ENCODE measurements at places on chromosomes 1 and 21.

GRCh38 chr1:206851341-206852010, 13.9 kb upstream of the IL20 start:
- no peak for DNase-seq

GRCh38 chr1:86922445-86922844, 8.0 kb downstream of the HS2ST1 start:
- DNase-seq = no peak

DNA sequence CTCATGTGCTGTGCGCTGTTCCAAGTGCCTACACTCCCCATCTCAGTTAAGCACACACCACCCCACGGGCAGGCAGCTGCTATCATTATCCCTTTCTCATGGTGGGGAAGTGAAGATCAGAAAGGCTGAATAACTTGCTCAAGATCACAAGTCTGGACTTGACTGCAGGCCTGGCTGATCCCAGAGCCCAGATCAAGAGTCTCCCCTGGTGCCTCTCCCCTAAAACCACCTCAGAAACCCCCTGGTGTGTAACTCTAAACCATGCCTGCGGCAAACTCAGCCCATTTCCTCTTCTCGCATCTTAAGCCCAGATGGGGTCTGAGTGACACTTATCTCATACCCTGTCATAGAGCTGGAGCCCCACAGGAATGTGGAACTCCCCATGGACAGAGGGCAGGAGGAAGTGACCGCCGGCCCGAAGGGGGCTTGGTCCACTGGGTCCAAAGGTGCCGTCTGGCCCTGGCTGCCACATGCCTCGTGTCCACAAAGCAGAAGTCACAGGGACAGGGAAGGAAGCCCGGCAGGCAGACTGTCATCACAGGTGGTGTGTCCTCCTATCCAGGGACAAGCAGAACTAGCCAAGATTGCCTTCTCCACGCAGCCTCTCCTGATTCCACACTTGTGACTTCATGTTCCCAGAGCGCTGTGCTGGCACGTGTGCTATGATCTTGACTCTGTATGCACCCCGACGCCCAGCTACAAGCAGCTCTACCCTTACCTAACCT, 92.1 kb downstream of the SYF2 start:
- DNase-seq = no peak

DNA sequence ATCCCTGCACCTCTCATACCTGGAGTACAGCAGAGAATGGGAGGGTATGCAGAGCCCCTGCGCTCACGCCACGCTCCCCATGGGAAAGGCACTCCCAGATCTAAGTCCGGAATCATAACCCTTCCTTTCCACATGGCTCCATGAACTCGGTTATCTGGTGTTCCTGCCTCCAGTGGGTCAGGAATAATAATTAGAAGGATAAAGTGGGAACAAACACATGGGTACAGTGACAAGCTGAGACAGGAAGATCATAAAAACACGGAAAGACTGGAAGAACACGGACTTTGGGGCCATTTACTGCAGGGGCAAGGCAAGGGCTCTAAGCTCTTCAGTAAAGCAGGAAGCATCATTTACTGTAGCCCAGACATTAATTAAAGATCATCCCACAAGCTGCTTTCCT, 48.6 kb downstream of the FOXO6 start:
- DNase-seq = no peak

DNA sequence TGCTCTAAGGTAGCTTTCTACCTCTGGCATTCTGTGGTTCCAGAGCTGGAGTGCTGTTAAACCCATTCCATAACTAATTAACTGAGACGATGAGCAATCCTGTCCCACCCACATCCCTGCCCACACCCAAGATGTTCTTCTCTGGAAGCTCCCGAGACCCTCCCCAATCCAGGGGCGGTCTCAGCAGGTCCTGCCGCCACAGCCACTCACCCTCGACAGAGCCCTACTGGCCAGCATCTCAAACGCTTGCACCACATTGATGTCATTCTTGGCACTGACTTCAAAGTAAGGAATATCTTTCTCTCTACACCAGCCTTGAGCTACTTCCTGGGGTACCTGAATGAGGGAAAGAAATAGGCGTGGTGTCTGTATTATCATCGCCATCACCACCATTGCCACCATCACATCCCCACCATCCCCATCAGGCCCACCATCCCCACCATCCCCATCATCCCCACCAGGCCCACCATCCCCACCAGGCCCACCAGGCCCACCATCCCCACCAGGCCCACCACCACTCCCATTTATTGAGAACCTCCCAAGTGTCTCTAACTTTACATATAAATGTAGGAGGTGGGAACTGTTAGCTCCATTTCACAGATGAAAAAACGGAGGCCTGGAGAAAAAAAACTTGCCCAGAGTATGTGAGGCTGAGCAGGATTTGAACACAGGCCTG, 17.7 kb downstream of the RAB7B start:
- no peak for DNase-seq

- DNase-seq = no peak
Measured at GRCh38 chr1:62800825-62801306, 16.9 kb downstream of the ATG4C start.

- no peak for DNase-seq
Measured at GRCh38 chr1:149936170-149936991, at the start of gene MTMR11. Gene MTMR11 (minus strand): TSS chr1:149936879. CDS start chr1:149936647, 232 bp downstream.

- no peak for DNase-seq
Measured at GRCh38 chr1:212670301-212670700, 29.3 kb downstream of the BATF3 start.

DNA sequence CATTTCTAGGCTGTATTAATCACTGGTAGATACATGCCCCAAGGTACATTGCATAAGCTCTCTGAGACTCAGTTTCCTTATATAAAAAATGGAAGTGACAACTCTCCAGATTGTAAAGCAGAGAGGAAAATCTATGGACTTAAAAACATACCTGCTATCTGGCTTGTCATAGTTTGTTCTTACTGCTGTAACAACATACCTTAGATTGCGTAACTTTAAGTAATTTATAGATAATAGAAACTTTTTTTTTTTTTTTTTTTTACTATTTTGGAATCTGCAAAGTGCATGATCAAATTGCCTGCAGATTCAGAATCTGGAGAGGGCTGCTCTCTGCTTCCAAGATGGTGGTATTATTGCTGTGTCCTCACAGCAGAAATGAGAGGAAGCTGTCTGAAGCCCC, 827.7 kb upstream of the BRINP3 start:
- no peak for DNase-seq

DNA sequence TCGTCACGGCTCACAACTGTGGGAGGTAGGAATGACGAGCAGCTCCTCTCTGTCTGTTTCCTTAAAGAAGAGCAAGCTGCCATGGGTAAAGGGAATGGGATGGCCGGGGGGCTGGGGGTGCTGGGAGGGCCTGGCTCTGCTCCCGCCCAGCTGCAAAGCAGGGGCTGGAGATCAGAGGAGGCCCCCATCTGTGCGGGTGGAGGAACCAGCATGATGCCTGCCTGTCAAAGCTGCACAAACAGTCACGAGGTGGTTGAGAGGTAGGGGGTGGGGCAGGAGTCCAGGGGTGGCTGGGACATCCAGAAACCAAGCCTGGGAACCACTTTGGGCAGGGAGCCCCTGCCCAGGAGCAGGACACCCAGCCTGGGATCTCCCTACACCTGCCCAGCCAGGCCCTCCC, 12.6 kb downstream of the SLC41A1 start:
- DNase-seq = no peak

- no peak for DNase-seq
Measured at GRCh38 chr21:36908260-36908908, 58.1 kb downstream of the HLCS start.

DNA sequence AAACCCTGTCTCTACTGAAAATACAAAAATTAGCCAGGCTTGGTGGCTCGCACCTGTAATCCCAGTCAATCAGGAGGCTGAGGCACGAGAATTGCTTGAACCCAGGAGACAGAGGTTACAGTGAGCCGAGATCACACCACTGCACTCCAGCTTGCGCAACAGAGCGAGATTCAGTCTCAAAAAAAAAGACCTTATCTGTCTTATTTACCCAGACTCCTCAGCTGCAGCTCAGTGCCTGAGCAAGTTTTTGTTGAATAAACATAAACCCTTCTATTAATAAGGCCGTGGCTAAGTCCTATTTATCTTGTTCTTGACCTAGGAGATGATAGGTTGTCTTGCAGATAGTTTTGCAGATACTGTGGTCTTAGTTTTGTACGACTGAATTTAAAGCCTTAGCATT, 136.4 kb upstream of the TMEM51 start:
- DNase-seq = no peak

DNA sequence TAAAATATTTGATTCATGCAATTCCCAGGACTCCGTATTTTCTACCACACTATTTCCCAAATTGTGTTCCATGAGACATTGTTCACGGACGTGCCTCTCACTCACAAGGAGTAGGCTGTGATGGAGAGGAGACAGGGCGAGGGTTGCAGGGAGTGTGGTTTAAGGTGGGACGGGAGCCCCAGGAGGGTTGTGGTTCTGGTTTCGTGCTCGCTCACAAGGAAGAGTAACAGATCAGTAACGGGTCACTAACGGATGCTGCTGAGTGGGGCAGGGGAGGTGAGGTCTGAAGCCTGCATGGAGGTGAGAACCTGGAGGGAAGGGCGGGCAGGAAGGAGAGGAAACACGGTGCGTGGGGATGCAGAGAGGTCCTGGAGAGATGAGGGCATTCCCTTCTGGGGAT, 28.8 kb downstream of the TFF3 start:
- no peak for DNase-seq
